Kidney epithelial cell (primary cell): ENCODE measurements at places on chromosomes 16 and 17.

GRCh38 chr17:74016461-74016860 is 187.0 kb upstream of the RPL38 start:
- DNase-seq = no peak

- DNase-seq = no peak
Measured at GRCh38 chr16:1293921-1294656, 15.3 kb upstream of the UBE2I start.

- DNase-seq = no peak
Measured at GRCh38 chr17:17682737-17683680, 1.8 kb downstream of the RAI1 start.

- DNase-seq = no peak
Measured at GRCh38 chr17:78428836-78429617, 50.6 kb downstream of the PGS1 start.

- DNase-seq = no peak
Measured at GRCh38 chr16:86826941-86827340, 248.6 kb downstream of the FOXL1 start.

DNA sequence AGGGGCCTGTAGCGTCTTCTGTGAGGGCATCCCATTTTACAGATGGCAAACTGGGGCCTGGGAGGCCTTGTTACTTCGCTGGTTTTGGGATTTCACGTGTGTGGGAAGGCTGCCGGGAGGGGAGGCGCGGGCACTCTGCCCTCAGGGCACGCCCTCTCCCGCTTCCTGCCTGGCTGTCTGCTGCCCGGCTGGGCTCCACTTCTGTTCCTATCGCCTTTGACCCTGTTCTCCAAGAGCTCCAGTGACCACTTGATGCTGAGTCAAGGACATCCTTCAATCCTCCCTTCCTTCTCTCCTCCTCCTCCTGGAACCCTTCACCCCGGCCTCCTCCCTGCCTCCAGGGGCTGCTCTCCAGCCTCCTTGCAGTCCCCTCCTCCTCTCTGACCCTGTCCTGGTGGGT is 16.0 kb downstream of the SPNS3 start:
- no peak for DNase-seq

- no peak for DNase-seq
Measured at GRCh38 chr17:66633317-66633965, 201.5 kb upstream of the CACNG5 start.

- DNase-seq = no peak
Measured at GRCh38 chr17:65181237-65182061, 44.3 kb downstream of the RGS9 start.

- DNase-seq = no peak
Measured at GRCh38 chr16:68943961-68944360, 100.6 kb downstream of the TANGO6 start.

DNA sequence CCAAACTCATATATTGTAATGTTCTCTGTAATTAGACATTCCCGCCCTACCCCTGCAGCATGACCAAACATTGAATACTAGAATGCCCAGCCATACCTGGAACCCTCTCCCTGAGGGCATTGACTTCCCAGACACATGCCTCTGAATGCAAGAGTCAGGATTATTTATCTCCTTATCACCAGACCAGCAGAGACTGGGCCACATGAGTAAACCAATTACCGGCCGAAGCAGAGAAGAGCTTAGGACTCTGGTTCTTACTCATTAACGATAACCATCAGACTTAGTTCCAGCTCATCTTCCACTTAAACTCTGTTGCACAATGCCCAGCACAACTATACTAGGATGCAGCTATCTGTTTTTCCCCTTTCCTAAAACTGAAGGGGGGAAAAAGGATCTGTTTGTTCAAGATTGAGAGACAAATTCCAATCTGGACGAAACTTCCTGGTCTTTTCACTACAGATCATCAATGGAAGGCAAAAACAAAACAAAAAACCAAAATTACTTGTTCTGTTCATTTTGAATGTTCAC is 88.2 kb upstream of the CORO6 start:
- peak; percentile 77 for DNase-seq

DNA sequence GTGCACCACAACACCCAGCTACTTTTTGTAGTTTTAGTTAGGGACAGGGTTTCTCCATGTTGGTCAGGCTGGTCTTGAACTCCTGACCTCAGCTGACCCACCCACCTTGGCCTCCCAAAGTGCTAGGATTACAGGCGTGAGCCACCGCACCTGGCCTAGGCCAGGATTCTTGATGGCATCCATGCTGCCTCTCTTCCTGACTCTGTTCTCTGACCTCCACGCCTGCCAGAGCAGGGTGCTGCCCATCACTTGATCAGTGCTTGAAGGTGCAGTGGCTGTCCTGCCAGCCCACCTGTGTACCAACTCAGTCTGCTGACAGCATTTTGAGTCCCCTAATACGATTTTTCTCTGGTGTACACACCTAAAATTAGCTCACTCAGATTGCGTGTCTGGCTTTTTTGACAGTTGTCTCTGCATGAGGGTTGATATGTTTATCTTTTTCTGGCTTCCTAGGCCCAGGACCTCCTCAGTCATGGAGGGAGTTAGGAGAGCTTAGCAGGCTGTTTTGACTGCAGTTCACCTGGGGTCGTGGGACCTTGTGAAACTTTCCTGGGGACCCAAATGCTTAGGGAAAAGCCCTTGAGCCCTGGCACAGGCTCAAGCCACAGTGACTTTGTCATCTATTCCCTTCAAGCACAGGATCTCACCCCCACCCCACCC is 5.9 kb downstream of the HAS3 start:
- DNase-seq = no peak

- DNase-seq = no peak
Measured at GRCh38 chr16:83964684-83965443, 3.2 kb upstream of the NECAB2 start.

DNA sequence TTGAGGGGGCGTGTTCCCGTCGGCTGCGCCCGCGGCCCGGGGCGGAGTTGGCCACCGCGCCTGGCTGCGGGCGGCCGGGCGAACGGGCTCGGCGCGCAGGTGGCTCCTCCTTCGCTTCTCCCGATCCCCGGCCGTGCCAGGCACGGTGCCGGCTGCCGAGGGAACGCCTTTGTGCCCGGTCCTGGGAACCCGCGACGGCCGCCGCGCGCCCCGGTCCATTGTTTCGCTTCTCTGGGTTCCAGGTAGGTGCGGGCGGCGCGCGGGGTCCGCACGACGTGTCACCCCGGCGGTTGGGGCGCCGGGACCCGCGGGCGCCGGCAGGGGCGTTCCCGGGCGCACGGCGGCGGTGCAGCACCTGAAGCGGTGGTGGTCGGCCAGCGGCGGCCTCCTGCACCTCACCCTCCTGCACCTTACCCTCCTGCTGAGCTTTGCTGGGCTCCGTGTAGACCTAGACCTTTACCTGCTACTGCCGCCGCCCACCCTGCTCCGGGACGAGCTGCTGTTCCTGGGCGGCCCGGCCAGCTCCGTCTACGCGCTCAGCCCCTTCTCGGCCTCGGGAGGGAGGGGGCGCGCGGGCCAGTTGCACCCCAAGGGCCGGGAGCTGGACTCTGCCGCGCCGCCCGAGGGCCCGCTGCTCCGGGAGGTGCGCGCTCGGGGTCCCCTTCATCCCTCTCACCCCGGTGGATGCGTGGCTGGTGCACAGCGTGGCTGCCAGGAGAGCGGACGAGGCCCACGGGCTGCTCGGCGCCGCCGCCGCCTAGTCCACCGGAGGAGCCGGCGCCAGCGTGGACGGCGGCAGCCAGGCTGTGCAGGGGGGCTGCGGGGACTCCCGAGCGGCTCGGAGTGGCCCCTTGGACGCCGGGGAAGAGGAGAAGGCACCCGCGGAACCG is 99.9 kb downstream of the EFCAB13 start:
- no peak for DNase-seq

GRCh38 chr17:40850293-40850972 is 16.6 kb downstream of the KRT12 start:
- DNase-seq = no peak

DNA sequence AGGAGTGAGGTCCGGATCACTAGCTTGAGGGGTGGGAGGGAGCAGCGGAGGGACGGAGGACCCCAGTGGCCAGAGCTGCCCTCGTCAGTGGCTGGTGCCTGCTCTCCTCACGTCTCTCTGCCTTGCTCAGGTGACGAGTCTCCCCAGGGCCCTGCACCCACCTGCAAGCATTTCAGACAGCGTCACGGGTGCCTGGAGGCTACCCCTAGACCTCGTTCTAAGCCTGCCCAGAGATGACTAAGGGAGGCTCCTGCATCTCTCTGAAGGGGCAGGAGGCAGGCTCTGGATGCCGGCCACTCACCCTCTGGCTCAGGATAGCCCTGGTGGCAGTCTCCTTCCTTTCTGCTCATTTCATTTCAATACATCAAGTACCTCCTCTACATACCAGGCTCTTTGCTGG is 68.8 kb downstream of the MRC2 start:
- DNase-seq = no peak

- DNase-seq = no peak
Measured at GRCh38 chr16:63129411-63130125, 1093.3 kb upstream of the CDH8 start.

GRCh38 chr16:30535106-30535776 is 583 bp upstream of the ZNF747 start:
- no peak for DNase-seq

DNA sequence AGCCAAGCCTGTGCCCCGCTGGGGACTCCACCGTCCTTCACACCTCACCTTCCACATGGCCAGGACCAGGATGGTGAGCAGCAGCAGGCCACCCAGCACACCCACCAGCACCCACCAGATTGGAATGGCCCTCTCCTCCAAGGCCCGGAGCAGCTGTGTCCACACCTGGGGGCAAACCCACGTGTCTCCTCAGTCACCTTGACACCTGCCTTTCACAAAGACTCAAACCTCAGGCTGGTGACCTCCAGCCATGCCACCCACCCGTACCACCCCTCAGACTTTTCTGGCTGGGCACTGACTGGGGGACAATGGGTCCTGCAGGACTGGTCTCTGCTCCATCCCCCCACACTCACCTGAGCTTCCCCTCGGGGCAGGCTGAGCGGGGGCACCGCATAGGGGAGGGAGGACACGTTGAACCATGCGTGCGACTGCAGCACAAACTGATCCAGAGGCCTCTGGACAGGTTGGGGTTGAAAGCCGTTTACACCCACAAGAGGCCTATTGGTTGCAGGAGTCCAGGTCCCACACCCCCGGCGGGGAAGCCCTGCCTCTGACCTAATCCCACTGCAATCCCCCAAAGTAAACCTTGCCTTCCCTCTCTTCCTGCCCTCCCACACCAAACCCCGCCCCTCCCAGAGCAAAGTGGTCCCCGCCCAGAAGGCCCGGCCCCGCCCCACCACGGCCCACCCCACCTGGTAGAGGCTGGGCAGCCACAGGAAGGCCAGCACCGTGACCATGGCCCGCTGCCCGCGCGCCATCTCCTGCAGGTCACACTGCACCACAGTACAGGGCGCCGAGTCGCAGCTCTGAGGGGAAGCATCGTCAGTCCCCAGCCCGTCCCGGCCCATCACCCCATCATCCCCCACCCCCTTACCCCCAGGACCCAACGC is 10.9 kb upstream of the FAM171A2 start:
- no peak for DNase-seq

GRCh38 chr17:3037259-3037658 is 26.1 kb downstream of the OR1D5 start:
- DNase-seq = no peak

- no peak for DNase-seq
Measured at GRCh38 chr17:76742958-76743357, 5.0 kb downstream of the MFSD11 start.
